ENCODE measurements at places on chromosomes 4 and X.
A peak's percentile ranks its signal among the peaks of the same experiment; 100 is the strongest.

GRCh38 chr4:127580891-127581290, 51.9 kb upstream of the INTU start:
- DNase-seq = no peak

DNA sequence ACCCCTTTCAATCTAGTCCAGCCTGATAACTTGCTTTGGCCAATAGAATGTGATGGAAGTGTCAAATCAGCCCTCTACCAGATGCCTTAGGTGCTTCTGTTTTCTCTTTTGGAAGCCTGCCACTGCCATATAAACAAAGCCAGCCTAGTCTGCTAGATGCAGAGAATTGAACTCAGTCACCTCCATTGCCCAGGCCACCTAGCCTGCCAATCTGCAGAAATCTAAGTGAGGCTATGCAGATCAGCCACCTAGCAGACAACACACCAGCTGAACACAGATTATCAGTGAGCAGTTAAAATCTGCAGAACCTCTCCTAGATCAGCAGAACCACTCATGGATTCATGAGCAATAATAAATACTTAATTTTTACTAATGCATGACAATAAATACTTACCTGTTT, 1108.2 kb downstream of the PCDH18 start:
- no peak for DNase-seq

- no peak for DNase-seq
These were observed 6.1 kb downstream of the F8A1 start for GRCh38 chrX:154892296-154892695.

- peak; percentile 27 for DNase-seq
These were observed 4.3 kb downstream of the ELOVL6 start for GRCh38 chr4:110193822-110194761.

DNA sequence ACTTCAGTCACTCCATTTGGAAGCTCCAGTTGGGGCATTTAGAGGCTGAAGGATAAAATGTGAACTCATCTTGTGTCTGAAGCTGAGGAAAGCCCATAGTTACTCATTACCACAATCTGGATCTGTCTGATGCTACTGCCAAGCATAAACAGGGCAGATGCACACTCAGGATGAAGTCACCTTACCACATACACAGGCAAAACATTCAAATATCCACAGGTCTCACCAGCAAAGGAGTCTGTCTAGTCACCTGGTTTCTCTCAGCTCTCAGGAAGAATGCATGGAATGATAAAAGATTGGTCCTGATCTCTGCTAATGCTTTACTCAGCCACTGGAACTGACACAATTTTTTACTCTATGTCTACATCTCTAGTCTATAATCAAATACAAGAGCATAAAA, 13.0 kb upstream of the ODAPH start:
- DNase-seq = no peak

GRCh38 chrX:37462346-37462745, 109.1 kb upstream of the LANCL3 start:
- no peak for DNase-seq

DNA sequence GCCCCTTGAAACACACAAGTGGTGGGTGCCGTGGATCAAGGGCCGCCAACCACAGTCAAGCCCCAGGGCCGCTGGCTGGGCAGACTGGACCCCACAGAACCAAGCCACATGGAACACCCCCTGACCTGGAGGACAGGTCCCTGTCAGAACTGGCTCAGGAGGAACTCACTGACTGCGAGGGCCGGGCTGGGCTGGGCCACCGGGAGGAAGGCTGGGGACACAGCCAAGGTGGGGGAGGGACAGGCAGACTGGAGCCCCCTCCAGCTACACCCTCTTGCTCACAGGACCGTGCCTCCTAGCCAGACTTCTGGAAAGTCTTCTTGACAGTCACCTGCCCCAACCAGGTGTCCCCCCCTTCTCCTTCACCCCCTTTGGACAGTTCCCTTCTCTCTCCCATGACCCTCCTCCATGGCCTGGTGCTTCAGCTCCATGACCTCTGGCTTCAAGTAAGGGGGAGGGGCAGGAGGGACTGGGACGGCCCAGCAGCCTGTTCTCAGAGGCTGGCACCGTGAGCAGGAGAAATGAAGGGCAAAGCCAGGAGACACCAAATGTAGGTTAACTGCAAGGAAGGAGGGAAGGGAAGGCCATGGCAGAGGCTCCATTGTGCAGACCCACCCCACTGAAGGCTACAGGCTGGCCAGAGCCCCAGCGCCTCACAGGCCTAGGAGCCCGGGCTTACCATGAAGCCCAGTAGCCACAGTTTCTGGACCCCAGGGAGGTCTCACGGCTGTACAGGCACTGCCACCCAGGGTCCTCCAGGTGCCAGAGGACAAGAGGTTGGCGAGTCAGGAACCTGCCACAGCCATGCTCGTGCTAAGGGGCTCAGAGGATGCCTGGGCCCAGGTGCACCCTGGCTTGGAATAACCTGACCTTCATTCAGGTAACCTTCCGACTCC, 22.6 kb upstream of the DUSP9 start:
- no peak for DNase-seq

GRCh38 chr4:74375824-74376426, 11.0 kb downstream of the EREG start:
- no peak for DNase-seq

- no peak for DNase-seq
These were observed 8.2 kb downstream of the FHIP1A start for GRCh38 chr4:151417164-151417571.

DNA sequence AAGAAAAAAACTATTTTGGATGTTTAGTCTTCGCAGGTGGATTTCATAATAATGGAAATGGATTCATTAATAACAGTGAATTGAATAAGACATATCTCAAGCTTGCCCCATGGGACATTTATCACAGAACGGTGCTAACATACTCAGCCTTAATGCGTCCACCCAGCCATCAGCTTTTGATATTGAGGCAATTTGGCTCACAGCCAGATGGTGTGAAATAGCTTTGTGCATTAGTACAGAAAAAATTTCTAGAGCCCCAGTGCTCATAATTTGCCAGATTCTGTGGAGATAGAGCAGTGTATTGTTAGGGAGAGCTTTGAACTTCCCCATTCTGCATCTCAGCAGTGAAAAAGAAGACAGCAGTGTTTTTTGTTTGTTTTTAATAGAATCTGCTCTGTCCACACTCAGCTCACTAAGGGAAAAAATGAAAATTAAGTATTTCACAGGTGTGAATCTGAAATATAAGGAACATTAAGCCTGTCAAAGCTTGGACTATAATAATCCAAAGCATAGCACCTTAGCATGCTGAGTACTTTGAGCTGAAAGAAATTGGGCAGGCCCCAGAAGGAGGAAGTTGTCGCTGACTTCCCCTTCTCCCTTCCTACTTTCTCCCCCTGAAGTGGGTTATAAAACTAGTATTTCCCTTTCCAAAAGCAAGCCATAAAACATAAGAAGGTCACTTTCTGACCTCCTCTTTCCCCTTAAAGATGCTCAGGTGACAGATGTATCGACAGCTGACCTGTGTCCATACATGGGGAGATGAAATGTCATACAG, 295.8 kb downstream of the MAGEB5 start:
- DNase-seq = no peak

DNA sequence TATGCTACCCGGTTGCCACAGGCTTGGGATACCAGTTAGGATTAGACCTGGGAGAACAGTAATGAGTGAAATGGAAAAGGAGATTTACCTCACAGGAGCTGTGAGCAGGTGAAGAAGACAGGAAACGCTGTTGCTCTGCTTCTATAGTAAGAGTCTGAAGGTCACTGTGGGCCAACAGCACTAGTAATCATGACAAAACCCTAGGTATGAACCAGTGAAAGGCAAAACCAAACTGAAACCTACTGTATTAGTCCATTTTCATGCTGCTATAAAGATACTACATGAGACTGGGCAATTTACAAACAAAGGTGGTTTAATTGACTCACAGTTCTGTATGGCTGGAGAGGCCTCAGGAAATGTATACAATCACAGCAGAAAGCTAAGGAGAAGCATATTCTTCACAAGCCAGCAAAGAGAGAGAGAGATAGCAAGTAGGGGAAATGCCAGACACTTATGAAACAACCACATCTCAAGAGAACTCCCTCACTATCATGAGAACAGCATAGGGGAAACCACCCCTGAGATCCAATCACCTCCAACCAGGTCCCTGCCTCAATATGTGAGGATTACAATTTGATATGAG, 736.7 kb upstream of the INTU start:
- no peak for DNase-seq

GRCh38 chr4:99821918-99822503, 5.4 kb downstream of the DAPP1 start:
- no peak for DNase-seq

GRCh38 chr4:30370105-30370504, 350.1 kb upstream of the PCDH7 start:
- DNase-seq = no peak

DNA sequence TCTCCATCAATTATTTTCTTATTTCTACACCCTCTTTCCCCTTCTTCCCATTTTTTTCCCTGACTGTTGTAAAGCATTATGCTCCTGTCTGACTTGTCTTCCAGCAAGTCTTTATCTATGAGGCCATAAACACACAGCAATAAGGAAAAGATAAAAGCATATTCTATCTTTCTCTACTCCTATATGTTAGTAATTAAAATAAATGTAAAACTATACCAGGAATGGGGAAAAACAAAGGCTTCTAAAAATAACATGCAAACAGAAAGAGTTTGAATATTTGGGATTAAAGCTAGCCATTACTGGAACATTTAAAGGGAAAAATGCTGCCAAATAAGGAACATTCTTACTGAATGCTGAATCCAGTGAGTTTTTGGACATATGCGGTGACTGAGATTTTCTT, 471.7 kb upstream of the HS3ST1 start:
- DNase-seq = no peak

DNA sequence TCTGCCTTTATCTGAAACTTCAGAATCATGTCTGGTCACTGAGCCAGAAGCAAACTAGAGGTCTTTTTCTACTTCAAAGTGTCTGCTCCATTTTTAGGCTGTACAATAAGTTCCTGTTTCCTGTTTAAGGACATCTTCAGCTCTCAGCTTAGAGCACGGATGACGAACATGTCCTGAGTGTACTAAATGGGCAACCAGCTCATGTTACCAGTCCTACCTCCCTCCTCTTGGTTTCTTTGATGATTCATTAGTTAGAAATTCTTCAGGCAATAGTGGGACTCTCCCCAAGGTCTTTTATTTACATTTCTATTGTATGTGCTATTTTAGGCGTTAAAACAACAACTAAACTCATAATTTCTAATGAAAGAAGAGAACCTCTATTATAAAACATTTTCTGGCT, 58.0 kb downstream of the ENPEP start:
- DNase-seq = no peak

DNA sequence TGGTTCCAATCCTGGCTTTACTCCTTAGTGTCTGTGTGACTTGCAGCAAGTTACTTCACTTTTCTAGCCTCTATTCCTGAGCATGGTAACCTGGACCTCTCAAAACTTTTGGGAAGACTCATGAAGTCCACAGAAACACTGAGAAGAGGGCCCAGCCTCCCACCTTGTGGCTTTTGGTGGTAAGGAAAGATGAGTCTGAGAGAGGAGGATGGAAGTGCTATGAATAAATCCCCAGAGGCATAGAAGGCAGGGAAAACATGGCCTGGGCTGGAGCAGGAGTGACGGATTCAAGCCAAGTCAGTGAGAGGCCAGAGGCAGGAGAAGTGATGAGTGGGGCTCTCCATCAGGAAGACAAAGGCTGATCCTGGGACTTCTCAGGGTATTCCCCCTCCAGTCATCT, 10.9 kb upstream of the MAGEA4 start:
- DNase-seq = no peak

DNA sequence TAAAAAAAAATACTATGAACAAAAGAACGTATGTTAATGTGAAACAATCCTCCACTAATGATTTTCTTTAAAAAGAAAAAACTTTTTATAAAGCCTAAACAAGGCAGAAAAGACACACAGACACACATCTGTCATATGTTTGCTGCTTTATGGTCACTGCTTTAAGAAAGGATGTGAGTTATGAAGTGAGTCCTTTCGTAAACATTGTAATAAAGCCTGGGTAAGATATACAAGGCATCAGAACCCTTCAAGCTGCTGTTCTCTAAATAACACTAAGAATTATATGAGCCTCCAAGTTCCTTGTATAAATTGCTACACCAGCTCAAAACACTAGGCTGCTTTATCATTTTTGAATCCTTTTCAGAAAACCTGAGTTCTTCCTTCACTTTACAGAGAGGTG, 81.6 kb downstream of the FBXO8 start:
- DNase-seq = no peak

- no peak for DNase-seq
These were observed 108.5 kb downstream of the ZNF330 start for GRCh38 chr4:141329174-141329569.

- DNase-seq = no peak
These were observed 411.3 kb upstream of the RASGEF1B start for GRCh38 chr4:81883004-81883403.

DNA sequence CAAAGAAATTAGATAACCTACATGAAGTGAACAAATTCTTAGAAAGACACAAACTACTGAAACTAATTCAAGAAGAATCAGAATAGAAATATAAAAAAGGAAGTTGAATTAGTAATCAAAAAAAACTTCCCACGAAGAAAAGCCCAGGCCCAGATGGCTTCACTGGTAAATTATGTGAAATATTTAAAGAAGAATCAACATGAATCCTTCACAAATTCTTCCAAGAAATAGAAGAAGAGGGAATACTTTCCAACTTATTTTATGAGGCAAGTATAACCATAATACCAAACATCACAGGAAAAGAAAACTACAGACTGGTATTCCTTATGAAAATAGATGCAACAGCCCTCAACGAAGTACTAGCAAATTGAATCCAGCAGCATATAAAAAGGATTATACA, 30.7 kb downstream of the MOSPD2 start:
- no peak for DNase-seq

DNA sequence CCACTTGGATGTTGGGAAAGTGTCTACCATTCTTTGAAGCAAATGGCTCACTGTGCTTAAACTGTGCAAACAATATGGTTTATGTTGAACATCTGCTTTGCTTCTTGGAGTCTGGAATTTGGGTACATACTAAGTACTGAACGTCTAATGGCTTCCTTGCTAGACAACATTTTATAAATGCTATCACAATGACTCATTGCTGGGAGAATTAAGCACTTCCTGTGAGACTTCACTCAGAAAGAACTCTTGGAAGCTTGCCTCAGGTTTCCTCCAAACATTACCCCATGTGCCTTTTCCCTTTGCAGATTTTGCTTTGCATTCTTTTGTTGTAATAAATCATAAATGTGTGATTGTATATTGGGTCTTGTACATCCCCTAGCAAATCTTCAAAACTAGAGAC, 139.7 kb downstream of the PACRGL start:
- DNase-seq = no peak

DNA sequence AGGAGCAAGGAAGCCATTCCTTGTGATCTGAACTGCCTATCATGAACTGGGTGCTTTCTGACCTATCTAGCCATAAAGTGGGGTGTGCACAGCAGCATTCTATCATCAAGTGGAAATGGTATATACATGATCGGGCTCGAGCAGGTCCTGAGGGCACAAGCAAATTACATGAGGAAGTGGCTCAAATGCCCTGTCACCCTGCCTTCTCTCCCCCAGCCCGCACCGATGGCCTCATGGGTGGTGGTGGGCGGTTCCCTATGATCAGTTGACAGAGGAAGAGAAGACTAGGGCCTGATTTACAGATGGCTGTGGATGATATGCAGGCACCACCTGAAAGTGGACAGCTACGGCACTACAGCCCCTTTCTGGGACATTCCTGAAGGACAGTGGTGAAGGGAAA, 46.3 kb upstream of the BCLAF3 start:
- no peak for DNase-seq

Data from activated CD4-positive, CD25-positive, alpha-beta regulatory T cell (primary cell).